Suppressor macrophage treated with lipopolysaccharide for 1 hour (primary cell): ENCODE measurements at places on chromosomes 2 and 18.

GRCh38 chr18:22987547-22988189, 54.5 kb downstream of the RBBP8 start:
- no peak for DNase-seq

GRCh38 chr18:61963705-61964104, 70.9 kb upstream of the RNF152 start:
- DNase-seq: no peak

- DNase-seq: peak; percentile 42
These were observed 48.0 kb downstream of the BCL2L11 start for GRCh38 chr2:111168528-111169239.

DNA sequence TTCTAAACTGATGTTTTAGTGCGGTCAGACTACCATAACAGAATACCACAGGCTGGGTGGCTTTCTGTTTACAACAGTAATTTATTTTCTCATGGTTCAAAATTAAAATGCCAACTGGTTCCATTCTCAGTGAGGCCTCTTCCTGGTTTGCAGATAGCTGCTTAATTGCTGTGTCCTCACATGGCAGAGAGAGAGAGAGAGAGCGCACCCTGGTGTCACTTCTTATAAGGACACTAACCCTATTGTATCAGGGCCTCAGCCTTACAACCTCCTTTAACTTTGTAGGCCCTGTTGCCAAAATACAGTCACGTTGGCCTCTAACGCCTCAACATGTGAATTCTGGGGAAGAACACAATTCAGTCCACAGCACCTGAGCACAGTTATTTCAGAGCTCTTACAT, 37.5 kb upstream of the ZNF385B start:
- peak; percentile 7 for DNase-seq

- DNase-seq: no peak
These were observed 252.2 kb upstream of the CDH7 start for GRCh38 chr18:65498605-65499004.

- DNase-seq: no peak
These were observed 49.2 kb upstream of the NEMP2 start for GRCh38 chr2:190583507-190584337.

- DNase-seq: peak; percentile 20
These were observed 338.0 kb downstream of the NYAP2 start for GRCh38 chr2:225737556-225737955.

DNA sequence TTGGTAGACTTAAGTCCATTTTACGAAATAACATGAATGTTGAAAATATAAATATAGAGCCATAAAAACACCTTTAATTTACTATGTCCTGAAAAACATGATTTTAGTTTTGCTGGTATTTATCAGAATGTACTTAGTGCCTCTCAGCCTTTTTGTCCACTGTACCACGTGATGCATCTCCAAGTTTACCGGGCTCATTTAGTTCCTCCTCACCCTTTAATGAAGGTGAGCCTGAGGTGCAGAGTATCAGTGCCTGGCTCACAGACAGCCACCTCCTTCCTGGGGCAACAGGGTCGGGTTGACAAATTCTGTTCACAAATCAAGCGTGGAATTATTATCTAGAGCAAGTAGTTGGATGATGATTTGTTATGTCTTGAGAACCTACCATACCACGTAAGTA, 420.5 kb upstream of the MEIS1 start:
- DNase-seq: no peak

DNA sequence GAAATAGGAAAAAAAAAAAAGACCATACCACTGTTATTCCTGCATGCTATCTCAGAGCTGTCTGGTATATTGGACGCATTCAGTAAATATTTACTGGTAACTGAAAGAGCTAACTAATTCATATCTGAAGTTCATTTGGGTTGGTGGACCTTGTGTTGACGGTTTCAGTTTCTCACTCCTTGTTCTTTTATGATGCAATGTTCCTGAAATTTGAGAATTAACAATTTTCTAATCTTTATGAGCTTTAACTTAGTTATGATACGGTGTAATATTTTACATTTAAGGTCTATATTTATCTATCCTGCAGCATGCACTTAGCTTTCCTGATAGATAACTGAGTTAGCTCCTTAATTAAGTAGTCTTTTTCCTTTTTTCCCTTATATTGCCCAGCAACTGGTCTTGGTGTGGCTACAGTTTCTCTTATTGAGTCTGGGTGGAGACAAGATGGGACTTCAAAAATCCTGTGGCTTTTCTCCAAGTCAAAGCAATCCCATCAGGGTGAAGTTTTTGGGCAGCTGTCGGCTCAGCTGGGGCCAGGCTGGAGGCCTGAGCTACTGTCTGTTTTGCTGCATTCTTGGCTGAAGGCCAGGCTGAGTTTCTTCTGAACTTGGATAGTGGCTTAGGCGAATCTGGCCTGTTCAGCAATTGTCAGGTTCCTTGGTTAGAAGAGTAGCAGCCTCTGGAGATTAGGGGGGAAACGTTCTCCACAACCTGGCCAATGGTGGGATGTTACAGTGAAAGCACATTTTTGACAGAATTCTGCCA, 78.4 kb upstream of the MEX3C start:
- no peak for DNase-seq

- peak; percentile 71 for DNase-seq
These were observed 6.9 kb downstream of the INHA start for GRCh38 chr2:219578811-219579613.

DNA sequence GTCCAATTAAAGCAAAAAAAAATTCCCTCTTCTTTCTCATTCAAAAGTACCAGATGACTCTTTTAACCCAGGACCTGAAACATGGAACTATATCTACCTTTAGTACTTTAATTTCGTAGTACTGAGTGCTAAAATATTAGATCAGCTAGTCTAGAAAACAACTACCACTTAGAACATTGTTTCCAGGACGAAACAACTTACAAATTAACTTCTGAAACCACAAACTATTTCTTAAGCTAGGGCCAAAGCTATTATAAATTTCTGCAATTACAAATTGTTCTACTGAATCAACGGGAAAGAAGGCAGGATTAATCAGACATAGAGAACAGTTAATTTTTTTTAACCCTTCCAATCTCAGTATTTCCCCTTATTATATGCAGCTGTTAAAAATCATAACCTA, 39.9 kb downstream of the DARS1 start:
- DNase-seq: no peak

DNA sequence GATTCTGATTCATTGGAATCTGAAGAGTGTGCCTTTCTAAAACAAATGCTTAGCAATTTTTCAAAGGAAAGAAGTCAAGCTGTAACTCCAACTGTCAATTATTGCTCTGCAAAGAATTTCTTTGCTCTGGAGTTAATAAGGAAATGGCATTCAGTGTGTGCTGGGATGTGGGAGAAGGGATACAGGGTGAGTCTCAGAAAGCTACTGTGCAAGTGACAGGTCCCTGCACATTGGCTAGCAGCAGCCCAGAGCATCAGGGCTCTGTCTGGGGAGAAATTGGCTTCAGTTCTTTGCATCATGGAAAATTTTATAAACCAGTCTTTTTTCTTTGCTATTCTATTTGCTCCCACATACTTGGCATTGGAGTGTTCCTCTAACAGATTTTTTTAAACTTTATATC, 1.1 kb upstream of the SYT4 start:
- no peak for DNase-seq

- DNase-seq: no peak
These were observed 252.6 kb upstream of the LINC00305 start for GRCh38 chr18:64401268-64402060.

DNA sequence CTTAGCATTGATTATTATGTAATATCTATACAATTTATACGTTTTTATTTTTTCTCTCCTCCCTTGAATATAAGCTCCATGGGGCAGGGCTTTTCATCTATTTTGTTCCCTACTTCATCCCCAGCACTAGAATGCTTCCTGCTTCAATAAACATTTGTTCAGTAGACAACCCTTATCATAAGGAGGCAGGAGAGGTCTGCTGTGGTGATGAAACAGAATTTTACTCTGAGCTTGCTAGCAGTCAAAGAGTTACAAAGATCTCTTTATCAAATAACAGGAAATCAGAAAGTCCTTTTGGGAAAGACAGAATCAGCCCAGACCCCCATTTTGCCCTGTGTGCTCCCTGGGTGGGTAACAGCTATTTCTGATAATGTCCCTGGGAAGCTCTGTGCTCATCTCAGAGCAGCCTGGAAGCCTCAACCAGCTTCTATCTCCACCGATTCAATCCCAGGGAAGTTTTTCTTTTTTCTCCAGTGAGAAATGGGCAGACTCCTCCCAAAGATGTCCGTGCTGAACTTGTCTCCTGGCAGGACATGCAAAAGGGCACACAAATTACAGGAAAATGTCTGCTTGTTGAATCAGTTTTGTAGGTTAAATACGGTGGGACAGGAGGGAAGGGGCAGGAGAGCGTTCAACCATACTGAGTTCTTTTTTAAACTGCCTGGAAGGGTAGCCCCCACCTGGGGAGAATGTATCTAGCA, 84.7 kb upstream of the PKDCC start:
- no peak for DNase-seq

DNA sequence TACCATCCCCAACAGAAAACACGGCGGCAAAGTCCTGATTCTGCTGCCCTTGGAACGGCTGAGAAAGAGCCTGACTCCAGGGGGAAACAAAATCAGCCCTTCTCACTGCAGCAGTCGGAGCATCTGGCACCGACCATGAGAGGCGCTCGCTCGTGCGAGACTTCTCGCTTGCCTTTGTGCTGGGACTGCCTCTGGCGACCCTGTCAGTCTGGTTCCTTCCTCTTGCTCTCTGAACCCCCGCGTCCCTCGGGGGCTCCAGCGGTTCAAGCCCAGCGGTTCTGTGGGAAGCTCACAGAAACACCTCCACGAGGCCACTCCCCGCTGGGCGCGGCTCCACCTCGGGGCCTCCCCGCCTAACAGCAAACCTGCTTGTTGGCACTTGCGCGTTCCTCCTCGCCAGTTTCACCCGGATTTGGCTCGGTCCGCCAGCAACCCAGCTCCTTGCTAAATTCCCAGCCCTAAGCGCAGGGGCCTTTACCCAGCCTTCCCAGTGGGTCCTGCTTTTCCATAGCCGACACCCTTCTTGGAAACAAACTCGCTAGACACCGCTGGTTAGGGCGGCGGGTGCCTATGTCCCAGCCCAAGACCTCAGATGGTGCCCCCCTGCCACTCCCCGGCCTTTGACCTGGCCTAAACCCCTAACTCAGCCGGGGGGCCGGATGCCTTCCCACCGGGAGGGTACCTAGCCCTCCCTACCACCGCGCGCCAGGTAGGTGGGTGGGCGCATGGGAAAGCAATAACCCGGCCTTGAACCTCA, 2.2 kb downstream of the RND3 start:
- DNase-seq: no peak

DNA sequence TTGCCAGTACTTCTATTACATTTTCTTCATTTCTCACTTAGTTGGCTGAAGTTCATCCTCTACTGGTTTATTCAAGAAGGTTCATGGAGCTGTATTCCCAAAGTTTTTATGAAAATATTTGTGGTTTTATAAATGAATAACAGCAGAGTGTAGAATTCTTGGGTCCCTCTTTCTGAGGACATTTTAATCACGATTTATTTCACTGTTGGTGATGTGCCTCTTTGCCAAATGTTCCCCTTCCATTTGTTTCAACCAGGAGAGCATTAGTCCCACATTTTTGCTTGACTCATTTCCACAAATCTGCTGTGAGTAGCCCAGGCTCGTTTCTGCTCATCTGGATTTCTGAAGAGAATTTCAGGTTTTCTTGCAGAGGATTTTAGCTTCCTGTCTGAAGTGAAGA, 20.8 kb downstream of the COPS7B start:
- no peak for DNase-seq

GRCh38 chr2:144128130-144128746, 391.7 kb downstream of the ZEB2 start:
- DNase-seq: no peak

DNA sequence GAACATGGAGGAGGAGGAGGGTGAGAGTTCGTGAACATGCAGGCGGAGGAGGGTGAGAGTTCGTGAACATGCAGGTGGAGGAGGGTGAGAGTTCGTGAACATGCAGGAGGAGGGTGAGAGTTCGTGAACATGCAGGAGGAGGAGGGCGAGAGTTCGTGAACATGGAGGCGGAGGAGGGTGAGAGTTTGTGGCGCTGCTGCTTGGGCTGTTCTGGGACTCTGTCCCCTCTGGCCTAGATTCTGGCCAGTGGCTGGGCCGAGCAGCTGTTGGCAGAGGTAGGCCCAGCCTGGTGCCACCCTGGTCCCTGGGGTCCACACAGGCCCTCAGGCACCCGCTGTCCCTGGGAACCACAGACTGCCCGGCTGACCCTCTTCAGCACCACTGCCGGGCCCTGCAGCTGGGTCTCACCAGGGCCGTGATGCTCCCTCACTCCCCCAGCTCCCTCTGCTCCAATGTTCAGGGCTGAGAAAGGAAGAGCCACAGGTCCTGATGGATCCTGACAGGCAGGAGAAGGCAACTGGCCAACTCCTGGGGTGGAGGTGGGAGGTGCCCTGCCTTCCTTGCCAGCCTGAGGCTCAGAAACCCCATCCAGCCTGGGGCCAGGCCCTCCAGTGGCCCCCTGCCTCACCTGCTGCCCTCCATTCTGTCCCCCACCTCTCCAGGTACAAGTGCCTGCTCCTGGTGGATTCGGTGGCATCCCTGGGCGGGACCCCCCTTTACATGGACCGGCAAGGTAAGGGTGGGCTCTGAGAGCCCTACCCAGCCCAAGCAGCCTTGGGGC, 3.9 kb downstream of the AGXT start:
- DNase-seq: no peak

- peak; percentile 37 for DNase-seq
These were observed 662.6 kb upstream of the ACVR2A start for GRCh38 chr2:147182260-147182659.

GRCh38 chr2:168375195-168375798, 80.8 kb upstream of the CERS6 start:
- DNase-seq: peak; percentile 30

- no peak for DNase-seq
These were observed 90.1 kb upstream of the NEDD4L start for GRCh38 chr18:57953883-57954282.

DNA sequence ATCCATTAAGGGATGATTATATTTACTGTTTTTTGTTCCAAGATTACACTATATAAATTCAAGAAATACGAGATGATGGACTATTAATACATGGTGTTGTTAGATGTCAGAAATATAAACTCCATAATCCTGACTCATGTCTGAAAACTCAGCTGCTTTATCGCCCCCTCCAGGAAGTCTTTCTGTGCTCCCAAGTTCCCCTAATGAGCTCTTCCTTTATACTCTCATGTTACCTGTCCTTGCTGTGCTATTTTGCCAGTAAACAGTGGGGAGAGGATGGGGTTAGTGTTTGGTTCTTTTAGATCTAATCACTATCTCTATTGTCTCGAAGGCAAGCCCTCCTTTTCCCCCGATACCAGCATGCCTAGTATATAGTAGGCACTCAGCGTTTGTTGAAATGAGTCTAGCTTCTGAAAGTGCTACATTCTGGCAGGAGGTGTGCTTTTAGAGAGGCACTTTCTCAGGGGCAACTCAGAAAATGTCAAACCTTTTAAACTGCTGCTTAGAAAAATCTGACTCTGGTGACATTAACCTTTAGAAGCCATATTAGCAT, 21.4 kb upstream of the BARD1 start:
- peak; percentile 37 for DNase-seq

- no peak for DNase-seq
These were observed 233.4 kb downstream of the MTX2 start for GRCh38 chr2:176502619-176503018.

GRCh38 chr2:60385648-60386047, 167.8 kb downstream of the BCL11A start:
- peak; percentile 81 for DNase-seq

- DNase-seq: no peak
These were observed 84.8 kb downstream of the DTNB start for GRCh38 chr2:25588576-25588975.

GRCh38 chr2:102368461-102369109, 13.0 kb downstream of the IL18R1 start:
- DNase-seq: no peak
